ENCODE measurements at places on chromosomes 2 and 18. TPM values are rescaled to one million over a fixed set of nuclear protein-coding genes. Genes with fewer than 3 reads are reported as not detected.

The MROH2A gene
- 0.17 TPM for polyA plus RNA-seq

The SNED1 gene
- polyA plus RNA-seq: 0.12 TPM

The SERPINB3 gene
- 3.8 TPM for polyA plus RNA-seq

The IL18R1 gene
- 1.5 TPM for polyA plus RNA-seq

The GKN2 gene
- not detected for polyA plus RNA-seq

The CCDC195 gene
- not detected for polyA plus RNA-seq

The SLC19A3 gene
- 0.58 TPM for polyA plus RNA-seq

The ITGA4 gene
- polyA plus RNA-seq: 4.7 TPM

The PLB1 gene
- 5.2 TPM for polyA plus RNA-seq

The TMEM237 gene
- polyA plus RNA-seq: 49.6 TPM

The NEU2 gene
- not detected for polyA plus RNA-seq

The LAMA1 gene
- 4.1 TPM for polyA plus RNA-seq

The KLHL30 gene
- not detected for polyA plus RNA-seq

The ACVR2A gene
- 6.6 TPM for polyA plus RNA-seq

The UCN gene
- polyA plus RNA-seq: 0.10 TPM

The SLC38A11 gene
- polyA plus RNA-seq: not detected

The HNMT gene
- polyA plus RNA-seq: 6.8 TPM

The CPO gene
- polyA plus RNA-seq: 0.25 TPM

The MC4R gene
- polyA plus RNA-seq: 0.03 TPM

The TXNDC9 gene
- polyA plus RNA-seq: 46.4 TPM

The MARCHF4 gene
- 5.3 TPM for polyA plus RNA-seq

The LBH gene
- 2.2 TPM for polyA plus RNA-seq

The MEP1B gene
- polyA plus RNA-seq: 0.03 TPM

The IL1RL2 gene
- 1.5 TPM for polyA plus RNA-seq

The RGPD3 gene
- 0.06 TPM for polyA plus RNA-seq

Data from keratinocyte (primary cell).